ENCODE measurements at places on chromosomes 7 and 10.

DNA sequence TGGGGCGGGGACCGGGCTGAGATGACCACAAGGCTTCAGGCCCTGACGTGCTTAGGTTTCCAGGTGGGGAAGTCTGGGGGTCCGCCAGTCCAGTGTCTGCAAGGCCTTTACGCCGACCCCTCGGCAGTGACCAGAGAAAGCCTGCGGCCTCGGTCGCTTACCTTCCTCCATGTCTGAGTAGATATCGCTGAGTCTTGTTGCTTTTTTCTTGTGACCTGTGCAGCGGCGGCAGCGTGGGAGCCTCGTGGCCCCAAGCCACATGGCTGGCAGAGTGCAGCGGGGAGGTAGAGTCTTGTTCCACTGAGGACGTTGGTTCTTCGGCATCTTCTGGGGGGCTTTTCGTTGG is 329 bp downstream of the NOLC1 start:
- no peak for DNase-seq

- DNase-seq = no peak
Measured at GRCh38 chr10:4094751-4095150, 309.7 kb upstream of the KLF6 start.

DNA sequence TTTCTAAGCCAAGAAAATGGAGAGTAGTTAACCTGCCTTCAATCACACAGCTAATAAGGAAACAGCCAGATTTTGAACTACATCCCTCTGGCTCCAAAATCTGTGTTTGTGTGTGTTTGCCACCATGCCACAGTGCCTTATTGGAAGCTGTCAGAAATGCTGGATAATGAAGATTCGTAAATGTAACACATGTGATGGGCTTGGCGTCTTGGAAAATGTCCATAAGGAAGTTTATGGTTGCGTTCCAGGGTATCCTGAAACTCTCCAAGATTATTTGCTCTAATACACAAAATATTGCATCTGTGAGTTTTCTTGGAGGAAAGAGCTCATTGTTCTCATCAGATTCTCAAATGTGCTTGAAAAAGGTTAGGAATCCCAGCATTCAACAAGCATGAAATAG is 22.7 kb downstream of the MYOF start:
- DNase-seq = no peak

GRCh38 chr10:20855398-20856038 is 41.6 kb downstream of the NEBL start:
- DNase-seq = no peak

DNA sequence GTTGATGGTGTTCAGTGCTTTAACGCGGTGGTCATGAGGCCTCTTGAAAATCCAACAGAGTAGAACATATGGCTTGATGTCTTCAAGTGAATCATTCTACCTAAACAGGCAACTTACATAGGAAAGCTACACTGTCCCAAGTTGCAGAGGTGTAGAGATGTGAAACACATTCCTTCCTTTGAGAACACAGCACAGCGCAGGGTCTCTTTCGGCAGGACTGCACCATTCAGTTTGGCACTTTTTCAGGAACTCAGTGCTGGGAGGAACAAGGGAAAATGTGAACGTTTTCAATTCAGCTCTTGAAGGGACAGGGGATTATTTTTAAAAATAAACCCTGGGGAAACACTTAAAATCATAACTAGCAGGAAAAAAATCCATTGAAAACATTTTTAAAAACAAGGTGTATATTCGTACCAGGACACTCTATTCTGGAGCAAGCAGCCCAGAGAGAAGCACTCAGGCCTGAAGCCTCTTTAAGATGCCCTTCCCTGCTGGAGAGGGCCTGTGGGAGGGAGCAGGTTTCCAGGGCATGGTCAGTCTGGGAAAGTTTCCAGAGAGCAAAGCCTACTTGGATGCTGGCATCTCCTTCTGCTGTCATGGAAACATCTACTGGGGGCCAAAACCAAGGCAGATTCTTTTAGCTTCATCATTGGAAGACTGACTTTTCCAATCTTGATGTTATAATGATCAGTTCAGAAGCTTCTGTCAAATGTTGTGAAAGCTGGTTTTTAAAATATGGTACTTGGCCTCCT is 60.4 kb upstream of the NPVF start:
- no peak for DNase-seq

DNA sequence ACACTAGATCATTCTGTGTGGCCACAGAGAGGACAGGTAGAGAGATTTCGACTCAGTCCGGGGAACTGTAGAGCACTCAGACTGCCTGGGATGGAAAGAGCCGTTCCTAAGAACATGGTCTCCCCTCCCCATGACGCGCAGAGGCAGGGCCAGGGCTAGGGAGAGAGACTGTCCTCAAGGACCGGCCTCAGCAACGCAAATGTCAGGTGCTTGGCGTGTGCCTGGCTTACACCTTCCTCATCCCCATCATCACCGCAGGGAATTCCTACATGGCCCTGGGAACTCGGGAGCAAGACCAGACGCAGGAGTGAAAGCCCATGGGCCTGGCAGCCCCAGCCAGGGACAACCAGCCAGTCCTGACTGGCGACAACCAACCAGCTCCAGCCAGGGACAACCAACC is 55.6 kb downstream of the PROSER2 start:
- no peak for DNase-seq

DNA sequence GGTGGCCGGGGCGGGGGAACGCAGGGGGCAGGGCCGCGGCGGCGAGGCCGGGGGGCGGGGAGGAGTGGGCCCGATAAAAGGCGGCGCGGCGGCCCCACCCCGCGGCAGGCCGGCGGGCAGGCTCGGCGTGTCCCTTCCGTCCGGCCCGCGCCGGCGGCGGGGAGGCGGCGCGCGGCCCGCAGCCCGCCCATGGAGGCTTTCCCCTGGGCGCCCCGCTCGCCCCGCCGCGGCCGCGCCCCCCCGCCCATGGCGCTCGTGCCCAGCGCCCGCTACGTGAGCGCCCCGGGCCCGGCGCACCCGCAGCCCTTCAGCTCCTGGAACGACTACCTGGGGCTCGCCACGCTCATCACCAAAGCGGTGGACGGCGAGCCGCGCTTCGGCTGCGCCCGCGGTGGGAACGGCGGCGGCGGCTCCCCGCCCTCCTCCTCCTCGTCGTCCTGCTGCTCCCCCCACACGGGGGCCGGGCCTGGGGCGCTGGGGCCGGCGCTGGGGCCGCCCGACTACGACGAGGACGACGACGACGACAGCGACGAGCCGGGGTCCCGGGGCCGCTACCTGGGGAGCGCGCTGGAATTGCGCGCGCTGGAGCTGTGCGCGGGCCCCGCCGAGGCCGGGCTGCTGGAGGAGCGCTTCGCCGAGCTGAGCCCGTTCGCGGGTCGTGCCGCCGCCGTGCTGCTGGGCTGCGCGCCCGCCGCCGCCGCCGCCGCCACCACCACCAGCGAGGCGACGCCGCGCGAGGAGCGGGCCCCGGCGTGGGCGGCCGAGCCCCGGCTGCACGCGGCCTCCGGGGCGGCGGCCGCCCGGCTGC is at the start of gene NANOS1:
NANOS1 (plus strand) TSS at position 102 of the 808 bp plus-strand sequence; CDS start at position 190, 88 bp downstream.
- peak; percentile 30 for DNase-seq

DNA sequence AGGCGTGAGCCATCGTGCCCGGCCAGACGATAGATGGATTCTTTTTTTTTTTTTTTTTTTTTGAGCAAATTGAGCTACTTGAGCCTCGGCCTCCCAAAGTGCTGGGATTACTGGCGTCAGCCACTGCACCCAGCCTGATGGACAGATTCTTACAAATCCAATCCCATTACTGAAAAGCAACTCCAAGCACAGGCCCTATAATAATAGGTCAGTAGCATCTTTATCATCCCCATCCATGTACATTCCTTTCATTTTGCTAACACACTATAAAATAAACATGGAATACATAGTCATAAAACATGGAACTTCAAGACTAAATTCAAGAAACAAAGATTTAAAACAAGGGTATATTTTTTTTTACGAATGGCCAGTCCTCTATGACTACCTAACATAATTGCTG is 16.0 kb upstream of the RSBN1L start:
- no peak for DNase-seq

GRCh38 chr10:30970760-30971460 is 60.8 kb downstream of the ZNF438 start:
- DNase-seq = peak; percentile 58

DNA sequence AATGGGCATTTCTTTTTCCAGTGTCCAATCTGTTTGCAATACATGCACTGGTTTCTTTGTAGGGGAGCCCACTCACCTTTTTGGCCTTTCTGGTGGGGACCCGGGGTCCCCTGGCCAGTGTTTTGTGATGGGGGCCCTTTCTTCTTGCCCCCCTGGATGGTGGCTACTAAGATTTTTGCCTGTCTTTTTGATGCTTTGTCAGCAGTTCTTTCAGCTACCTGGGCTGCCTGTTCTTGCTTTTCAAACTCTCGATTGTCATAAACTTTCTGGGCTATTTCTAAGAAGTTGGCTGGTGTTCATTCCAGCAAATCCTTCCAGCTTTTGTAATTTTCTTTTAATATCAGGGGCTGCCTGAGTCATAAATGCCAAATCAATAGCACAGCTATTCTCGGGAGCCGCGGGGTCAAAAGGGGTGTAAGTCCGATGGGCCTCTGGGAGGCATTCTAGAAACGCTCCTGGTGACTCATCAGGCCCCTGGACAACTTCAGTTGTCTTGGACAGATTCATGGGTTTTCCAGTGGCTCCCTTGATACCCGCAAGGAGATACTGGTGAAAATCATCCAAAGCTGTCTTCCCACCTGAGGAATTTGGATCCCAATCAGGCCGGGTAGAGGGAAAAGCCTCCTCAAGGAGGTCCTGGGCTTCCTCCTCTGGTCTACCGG is 79.0 kb downstream of the PRR15 start:
- no peak for DNase-seq

GRCh38 chr7:37768611-37769010 is 79.8 kb upstream of the NME8 start:
- no peak for DNase-seq

GRCh38 chr7:78443811-78444210 is 645.2 kb downstream of the PHTF2 start:
- DNase-seq = no peak

DNA sequence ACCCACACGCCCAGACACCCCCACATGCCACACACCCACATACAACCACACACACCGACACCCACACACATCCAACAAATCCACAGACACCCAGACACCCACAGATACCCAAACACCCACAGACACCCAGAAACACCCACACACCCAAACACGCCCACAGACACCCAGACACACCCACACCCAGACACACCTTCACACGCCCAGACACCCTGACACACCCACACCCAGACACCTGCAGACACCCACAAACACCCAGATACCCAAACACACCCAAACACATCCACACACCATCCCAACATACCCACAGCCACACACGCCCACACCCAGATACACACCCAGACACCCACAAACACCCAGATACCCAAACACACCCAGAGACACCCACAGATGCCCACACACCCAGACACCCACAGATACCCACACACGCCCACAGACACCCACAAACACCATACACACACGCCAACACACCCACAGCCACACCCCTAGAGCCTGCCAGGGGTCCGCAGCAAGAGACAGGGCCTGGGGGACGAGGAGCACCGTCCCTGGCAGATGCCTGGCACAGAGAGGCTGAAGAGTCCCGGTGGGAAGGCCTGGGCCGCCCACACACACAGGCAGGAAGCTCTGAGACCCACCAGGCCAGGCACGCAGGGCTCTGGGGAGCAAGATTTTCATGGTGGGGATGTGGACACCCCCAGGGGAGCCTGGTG is 28.5 kb downstream of the CYP2W1 start:
- no peak for DNase-seq

GRCh38 chr10:127755753-127756152 is 18.8 kb downstream of the FOXI2 start:
- DNase-seq = no peak

- DNase-seq = no peak
Measured at GRCh38 chr10:59563531-59563930, 146.1 kb downstream of the SLC16A9 start.

- no peak for DNase-seq
Measured at GRCh38 chr7:129278688-129279087, 53.9 kb downstream of the AHCYL2 start.

- DNase-seq = no peak
Measured at GRCh38 chr10:83612050-83612449, 527.3 kb upstream of the GHITM start.

DNA sequence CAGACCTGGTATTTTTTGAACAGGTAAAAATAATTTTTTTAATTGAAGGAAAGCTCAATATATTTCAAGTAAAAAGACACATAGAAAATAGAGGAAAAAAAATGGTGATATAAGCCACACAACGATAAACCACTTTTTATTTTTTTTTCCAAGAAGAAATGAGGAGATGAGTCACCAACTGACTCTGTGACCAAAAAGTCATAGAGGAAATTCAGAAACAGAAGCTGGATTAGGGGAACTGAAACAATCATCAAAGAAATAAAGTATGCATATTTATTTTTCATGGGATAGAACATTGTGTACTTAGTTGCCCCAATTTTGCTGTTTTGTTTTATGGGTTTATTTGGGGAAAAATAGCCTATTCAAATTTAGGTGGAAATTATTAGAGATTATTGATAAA is 176.8 kb upstream of the AGR3 start:
- DNase-seq = no peak

DNA sequence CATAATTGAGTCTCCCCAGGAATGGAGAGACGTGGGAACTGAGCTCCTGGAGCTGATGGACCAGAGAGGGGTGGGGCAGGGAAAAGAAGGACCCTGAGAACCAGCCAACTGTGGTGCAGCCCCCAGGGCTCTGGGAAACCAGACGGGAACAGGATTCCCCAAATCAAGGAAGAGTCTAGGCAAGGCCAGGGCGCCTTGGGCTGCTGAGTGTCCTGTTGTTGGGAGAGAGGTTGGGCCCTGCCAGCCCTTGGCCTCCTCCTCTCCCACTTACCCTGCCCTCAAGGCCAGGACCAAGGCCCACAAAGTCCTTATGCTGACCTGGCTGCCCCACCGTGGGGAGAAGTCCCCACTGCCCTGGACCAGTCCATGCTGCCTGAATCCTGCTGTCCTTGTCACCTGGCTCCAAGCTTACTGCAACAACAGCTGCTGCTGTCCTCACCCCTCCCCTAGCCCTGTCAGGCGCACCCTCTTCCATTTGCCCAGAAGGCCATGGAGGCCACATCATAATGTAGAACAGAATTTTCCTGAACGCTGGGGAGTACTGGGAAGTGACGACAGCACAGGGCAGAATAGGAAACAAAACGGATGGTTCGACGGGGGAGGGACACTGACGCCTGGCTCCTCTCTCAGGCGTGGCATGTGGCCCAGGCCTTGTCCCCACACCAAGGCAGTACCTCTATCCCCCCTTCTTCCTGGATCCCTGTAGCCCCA is 132.9 kb upstream of the ZMIZ1 start:
- DNase-seq = peak; percentile 49

GRCh38 chr7:138243430-138243829 is 167.2 kb downstream of the AKR1D1 start:
- no peak for DNase-seq

DNA sequence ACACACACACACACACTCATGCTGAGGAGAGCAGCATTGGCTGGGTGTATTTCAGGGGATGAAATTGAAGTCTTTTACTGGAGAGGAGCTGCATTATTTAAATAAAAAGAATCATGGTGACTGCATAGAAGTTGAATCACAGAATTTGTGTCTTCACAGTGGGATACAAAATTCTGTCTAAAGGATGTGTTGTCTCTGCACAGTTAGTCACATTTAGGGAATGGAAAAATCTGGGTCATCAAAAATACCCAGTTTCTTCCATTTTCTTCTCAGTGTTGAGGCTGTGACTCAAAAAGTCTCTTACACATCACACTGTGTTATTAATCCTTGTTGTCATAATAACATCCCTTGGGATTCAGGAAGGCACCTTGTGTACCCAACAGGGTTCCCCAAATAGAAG is 10.9 kb downstream of the PAPSS2 start:
- DNase-seq = no peak

- no peak for DNase-seq
Measured at GRCh38 chr10:79044846-79045245, 23.9 kb upstream of the ZMIZ1 start.
